ENCODE measurements at places on chromosomes 1 and 21.

DNA sequence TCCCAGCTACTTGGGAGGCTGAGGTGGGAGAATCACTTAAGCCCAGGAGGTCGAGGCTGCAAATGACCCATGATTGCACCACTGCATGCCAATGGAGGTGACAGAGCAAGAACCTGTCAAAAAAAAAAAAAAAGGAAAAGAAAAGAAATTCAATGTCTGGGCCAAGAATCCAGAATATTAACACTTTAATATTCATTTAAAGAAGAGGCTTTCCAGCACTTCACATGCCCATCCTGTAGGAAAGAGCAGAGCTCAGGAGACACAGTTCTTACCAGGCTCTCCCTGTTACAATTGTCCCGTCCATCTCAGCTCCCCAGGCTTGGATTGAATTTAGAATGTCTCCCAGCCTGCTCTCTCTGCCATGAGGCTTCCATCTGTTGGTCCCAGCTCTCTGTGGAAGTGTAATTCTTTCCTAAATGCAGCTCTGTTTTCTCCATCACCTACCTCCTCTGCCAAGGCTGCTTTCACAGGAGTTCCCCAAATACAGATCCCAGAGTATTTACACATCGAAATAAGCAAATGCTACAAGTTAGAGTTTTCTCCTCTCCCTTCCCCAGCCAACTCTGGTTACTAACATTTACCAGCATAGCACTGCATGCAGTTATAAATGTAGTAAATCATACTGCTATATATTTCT lies 116.6 kb upstream of the CDC42BPA start:
- DNase-seq: no peak

- DNase-seq: no peak
Observed at GRCh38 chr1:187848321-187848720, 1019.6 kb downstream of the PLA2G4A start.

- DNase-seq: peak; percentile 27
Observed at GRCh38 chr1:67652800-67653199, 32.2 kb upstream of the GADD45A start.

GRCh38 chr1:115475252-115475651 lies 137.2 kb upstream of the NGF start:
- DNase-seq: no peak

GRCh38 chr21:32359719-32360260 lies 33.0 kb downstream of the URB1 start:
- peak; percentile 33 for DNase-seq

GRCh38 chr1:212650228-212650627 lies 41.7 kb downstream of the ATF3 start:
- no peak for DNase-seq

DNA sequence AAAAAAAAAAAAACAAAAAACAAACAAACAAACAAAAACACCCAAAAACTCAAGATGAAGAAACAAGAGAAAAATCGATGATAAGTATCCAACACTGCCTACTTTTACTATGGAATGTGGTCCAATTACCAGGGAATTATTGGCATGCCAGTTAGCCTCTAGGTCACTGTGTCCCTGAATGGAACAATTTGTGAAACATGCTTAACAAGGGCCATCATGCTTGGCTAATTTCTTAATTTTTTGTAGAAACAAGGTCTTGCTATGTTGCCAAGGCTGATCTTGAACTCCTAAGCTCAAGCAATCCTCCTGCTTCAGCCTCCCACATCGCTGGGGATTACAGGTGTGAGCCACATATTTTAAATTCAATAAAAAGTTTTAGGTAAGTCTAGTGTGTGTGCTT lies 23.9 kb downstream of the PLPP3 start:
- no peak for DNase-seq

GRCh38 chr1:5936126-5936525 lies 56.1 kb downstream of the NPHP4 start:
- DNase-seq: no peak

- DNase-seq: no peak
Observed at GRCh38 chr1:235834620-235835019, 32.1 kb downstream of the LYST start.

- DNase-seq: no peak
Observed at GRCh38 chr1:242788771-242789170, 264.3 kb upstream of the PLD5 start.

- no peak for DNase-seq
Observed at GRCh38 chr1:109535971-109536491, 3.6 kb upstream of the GPR61 start.

GRCh38 chr1:239174880-239175279 lies 211.5 kb upstream of the CHRM3 start:
- no peak for DNase-seq

- no peak for DNase-seq
Observed at GRCh38 chr1:228851618-228852017, 116.3 kb downstream of the RHOU start.

DNA sequence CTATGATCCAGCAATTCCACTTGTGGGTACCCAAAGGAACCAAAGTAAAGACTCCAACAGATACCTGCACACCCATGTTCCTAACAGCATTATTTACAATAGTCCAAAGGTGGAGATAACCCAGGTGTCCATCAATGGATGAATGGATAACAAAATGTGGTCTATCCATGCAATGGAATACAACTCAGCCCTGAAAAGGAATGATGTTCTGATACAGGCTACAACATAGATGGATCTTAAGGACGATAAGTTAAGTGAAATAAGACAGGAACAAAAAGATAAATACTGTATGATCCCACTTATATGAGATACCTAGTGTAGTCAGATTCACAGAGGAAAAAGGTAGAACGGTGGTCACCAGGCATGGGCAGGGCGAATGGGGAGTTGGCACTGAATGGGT lies 69.7 kb downstream of the GNG4 start:
- no peak for DNase-seq

DNA sequence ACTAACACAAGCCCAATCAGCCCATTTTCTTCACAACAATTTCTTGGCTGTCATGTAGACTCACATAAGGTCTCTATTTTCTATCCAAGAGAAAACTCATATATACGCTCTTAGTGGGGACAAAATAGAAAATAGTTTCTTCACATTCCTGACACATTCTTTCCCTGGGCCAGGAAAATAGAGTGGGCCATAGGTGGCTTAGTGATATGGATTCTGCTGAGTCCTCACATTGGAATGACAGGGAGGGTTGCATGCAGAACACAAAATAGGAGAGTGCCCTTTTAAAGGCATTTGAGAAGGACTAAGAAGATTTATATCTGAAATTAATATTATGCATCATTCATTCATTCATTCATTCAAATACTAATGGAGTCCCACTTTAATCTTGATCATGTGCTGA lies 207.7 kb downstream of the LYPLAL1 start:
- no peak for DNase-seq

GRCh38 chr1:221594576-221594975 lies 147.3 kb downstream of the DUSP10 start:
- DNase-seq: no peak

GRCh38 chr1:235917267-235917811 lies 50.6 kb upstream of the LYST start:
- peak; percentile 66 for DNase-seq

DNA sequence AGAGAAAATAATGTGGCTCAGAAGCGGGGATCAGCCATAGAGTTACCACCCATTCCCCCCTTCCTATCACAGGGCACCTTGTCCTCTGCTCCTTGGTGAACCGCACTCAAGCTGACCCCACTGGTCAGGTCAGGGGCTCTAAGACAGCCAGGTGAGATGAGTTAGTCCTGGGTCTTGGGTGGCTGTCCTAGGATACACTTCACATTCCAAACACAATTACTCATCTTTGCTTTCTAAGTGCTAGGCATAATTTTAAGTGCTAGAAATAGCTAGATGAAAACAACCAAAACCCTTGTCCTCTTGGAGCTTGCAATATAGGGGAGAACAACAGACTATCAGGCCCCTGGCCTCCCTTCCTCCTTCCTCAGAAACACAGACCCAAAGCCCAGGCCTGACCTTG lies 7.8 kb upstream of the MUTYH start:
- DNase-seq: no peak

GRCh38 chr1:243363832-243364231 lies 108.0 kb downstream of the SDCCAG8 start:
- no peak for DNase-seq

DNA sequence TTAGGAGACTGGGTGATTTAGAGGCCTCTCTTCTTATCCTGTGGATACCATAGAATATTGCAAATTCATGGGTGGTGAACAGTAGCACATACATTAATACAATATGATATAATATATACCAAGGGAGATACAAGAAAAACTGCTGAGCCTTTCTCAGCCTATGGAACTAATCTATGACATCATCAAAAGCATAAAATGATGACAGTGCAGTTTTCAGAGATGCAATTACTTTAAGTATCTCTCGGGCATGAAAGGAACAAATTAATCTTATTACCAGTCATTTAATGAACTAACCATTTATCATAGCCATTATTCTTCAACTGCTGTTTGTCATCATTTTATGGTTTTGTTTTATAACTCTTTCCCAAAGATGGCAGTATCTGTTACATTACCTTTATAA lies 3.5 kb downstream of the CHODL start:
- DNase-seq: no peak

DNA sequence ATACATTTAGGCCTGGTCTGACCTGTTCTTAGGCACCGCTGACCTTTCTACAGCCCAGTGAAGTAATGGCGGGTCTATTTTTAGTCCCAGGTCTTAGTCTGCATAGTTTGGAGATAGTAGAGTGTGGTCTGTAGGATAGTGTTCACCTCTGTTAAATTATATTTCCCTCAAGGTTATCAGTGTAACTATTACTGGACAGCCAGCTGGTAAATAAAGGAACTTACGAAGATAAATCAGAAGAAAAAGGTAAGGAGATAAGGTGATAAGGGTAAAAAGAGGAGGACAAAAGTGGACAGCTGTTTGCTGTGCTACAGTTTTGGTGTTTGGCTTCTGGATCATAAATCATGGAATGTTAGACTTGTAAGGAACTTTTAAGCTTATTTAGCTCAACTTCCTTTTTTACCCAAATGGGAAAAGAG lies 8.7 kb downstream of the XPR1 start:
- no peak for DNase-seq

DNA sequence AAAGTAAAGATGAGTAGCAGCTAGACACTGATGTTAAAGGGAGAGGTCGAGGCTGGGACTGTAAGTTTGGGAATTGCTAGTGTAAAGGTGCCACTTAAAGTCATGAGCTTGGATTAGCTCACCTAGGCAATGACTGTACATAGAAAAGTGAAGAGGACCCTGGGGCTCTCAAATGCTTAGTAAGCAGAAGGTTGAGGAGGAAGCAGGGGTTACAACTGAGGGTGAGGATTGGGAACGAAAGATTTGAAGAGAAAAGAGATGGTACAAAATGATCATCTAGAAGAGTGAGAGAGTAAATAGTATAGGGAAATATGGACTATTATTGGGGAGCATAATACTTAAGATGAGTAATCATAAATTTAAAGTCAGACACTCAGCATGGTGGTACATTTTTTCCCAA lies 63.1 kb upstream of the TNFSF4 start:
- DNase-seq: no peak

DNA sequence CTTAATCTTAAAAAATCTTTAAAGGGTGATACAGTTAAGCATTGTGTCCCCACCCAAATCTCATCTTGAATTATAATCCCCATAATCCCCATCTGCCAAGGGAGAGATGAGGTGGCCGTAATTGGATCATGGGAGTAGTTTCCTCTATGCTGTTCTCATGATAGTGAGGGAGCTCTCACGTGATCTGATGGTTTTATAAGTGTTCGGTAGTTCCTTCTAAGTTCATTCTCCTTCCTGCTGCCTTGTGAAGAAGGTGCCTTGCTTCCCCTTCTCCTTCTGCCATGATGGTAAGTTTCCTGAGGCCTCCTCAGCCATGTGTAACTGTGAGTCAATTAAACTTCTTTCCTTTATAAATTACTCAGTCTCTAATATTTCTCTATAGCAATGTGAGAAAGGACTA lies 10.7 kb downstream of the DHRS3 start:
- no peak for DNase-seq

GRCh38 chr1:41631971-41632370 lies 147.5 kb upstream of the EDN2 start:
- peak; percentile 75 for DNase-seq

- DNase-seq: no peak
Observed at GRCh38 chr1:230237009-230237370, 170.0 kb downstream of the GALNT2 start.

DNA sequence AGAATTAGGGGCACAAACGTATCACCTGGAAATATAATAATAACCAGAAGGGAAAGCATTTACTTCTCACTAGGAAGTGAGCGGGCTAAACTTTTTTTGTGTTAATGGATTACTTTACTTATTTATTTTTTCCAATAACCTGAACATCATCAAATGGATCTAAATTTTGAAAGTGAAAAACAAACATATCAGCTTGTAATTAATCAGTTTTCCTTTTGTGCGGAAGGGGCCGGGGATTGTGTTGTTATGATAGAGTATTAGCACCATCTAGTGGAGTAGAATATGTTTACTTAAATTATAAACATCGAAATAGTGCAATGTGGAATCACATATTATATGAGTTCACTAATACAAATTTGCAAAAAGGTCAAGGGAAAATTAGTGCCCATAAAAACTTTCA lies 9.0 kb downstream of the CFH start:
- no peak for DNase-seq

DNA sequence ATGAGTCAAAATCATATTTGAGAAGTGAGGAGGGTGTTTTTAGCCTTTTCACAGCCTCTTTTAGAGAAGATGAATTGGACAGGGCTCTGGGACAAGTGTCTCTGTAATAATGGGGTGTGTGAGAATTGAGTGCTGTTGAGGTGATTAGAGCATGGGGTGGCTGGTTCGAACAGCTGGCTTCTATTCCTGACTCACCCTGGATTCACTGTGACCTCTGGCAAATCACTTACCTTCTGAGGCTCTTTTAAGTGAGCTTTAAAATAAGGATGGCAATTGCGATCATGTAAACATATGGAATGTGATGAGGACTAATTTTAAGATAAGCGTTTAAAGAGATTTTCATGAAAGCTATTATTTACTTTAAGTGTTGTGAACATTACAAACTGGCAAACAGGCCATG lies 243.4 kb downstream of the ADGRL2 start:
- no peak for DNase-seq

GRCh38 chr1:997993-998744 lies 1.7 kb downstream of the HES4 start:
- DNase-seq: no peak

GRCh38 chr1:93816970-93817678 lies 61.9 kb downstream of the DNTTIP2 start:
- DNase-seq: no peak

All from H54 (cell line).